Omental fat pad (tissue), 4 donors: ENCODE measurements at places on chromosomes 12 and 14. TPM values are rescaled to one million over a fixed set of nuclear protein-coding genes. Genes with fewer than 3 reads are reported as not detected.

KERA gene
- total RNA-seq, result not detected

GRIP1 gene
- total RNA-seq, result 4.9 TPM

A2ML1 gene
- total RNA-seq, result not detected

RNASE2 gene
- total RNA-seq, result 6.3 TPM

MAP3K9 gene
- 5.8 TPM for total RNA-seq

ACOT4 gene
- total RNA-seq, result 1.7 TPM

CCDC60 gene
- not detected for total RNA-seq

TMEM63C gene
- total RNA-seq, result not detected

AHNAK2 gene
- 44.5 TPM for total RNA-seq

FOS gene
- 2,282 TPM for total RNA-seq

INSM2 gene
- total RNA-seq, result not detected

NANOG gene
- total RNA-seq, result not detected

PRR4 gene
- 1.9 TPM for total RNA-seq

LRRK2 gene
- total RNA-seq, result 15.3 TPM

TEX22 gene
- 0.47 TPM for total RNA-seq

CIROP gene
- 0.25 TPM for total RNA-seq

CCDC184 gene
- 0.28 TPM for total RNA-seq

E2F7 gene
- total RNA-seq, result not detected

SOAT2 gene
- not detected for total RNA-seq

ZNF641 gene
- total RNA-seq, result 19.3 TPM

PIK3C2G gene
- 0.19 TPM for total RNA-seq

TPPP2 gene
- total RNA-seq, result not detected

SSPN gene
- total RNA-seq, result 14.1 TPM

FLRT2 gene
- 71.4 TPM for total RNA-seq

COX8C gene
- not detected for total RNA-seq
